ENCODE measurements at places on chromosomes 3 and 15. TPM values are rescaled to one million over a fixed set of nuclear protein-coding genes. Genes with fewer than 3 reads are reported as not detected.

RETNLB gene
- total RNA-seq, result not detected

TMEM158 gene
- 8.3 TPM for total RNA-seq

SPINK8 gene
- not detected for total RNA-seq

LRRN1 gene
- 1.6 TPM for total RNA-seq

ACKR2 gene
- not detected for total RNA-seq

FAM3D gene
- 0.17 TPM for total RNA-seq

PAQR5 gene
- 5.7 TPM for total RNA-seq

LRRC31 gene
- not detected for total RNA-seq

PPP1R14D gene
- total RNA-seq, result not detected

CLSTN2 gene
- total RNA-seq, result 3.9 TPM

GHSR gene
- total RNA-seq, result not detected

DET1 gene
- total RNA-seq, result 6.3 TPM

GABRB3 gene
- 14.4 TPM for total RNA-seq

SLC6A1 gene
- not detected for total RNA-seq

LRRC58 gene
- total RNA-seq, result 38.2 TPM

C3orf18 gene
- 0.68 TPM for total RNA-seq

GRCh38 chr3:73504239-73504638 lies 120.5 kb downstream of the PDZRN3 start:
- no peak for DNase-seq

DNA sequence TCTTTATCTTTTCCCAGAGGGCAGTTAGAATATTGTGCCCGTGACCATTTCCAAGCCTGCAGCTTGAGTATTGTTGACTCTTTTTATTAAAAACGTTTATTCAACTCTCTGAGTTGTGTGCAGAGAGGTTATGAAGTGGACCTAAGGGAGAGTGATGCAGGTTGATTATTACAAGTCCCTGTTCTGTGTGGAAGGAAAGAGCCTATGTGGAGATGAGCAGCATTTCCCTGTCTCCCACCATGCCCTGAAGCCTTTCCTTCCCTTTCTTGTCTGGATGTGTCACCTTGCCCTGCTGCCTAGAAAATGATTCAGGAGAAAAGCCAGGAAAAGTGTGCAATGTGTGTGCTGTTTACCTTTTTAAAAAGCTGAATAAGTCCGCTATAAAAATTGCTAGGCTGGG lies 19.4 kb downstream of the ZPLD1 start:
- DNase-seq, result no peak

- DNase-seq, result no peak
These were observed 20.9 kb upstream of the IL1RAP start for GRCh38 chr3:190492966-190493365.

DNA sequence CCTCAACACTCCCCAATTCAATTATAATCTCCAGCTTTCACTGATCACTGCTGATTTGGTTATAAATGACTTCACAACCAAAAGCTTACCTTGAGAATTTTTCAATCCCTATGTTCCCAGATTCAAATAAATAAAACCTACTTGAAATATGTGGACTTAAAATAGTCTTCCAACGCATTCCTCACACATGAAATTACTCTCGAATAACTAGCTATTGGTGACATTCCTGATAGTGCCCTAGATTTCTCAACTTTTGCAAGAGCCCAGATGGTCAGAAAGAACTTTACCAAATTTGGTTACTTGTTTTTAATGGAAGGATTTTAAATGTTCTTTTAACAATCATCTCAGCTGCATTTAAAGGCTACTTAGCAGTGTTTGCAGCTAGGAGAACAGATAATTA lies 605.5 kb downstream of the FHIT start:
- no peak for DNase-seq

DNA sequence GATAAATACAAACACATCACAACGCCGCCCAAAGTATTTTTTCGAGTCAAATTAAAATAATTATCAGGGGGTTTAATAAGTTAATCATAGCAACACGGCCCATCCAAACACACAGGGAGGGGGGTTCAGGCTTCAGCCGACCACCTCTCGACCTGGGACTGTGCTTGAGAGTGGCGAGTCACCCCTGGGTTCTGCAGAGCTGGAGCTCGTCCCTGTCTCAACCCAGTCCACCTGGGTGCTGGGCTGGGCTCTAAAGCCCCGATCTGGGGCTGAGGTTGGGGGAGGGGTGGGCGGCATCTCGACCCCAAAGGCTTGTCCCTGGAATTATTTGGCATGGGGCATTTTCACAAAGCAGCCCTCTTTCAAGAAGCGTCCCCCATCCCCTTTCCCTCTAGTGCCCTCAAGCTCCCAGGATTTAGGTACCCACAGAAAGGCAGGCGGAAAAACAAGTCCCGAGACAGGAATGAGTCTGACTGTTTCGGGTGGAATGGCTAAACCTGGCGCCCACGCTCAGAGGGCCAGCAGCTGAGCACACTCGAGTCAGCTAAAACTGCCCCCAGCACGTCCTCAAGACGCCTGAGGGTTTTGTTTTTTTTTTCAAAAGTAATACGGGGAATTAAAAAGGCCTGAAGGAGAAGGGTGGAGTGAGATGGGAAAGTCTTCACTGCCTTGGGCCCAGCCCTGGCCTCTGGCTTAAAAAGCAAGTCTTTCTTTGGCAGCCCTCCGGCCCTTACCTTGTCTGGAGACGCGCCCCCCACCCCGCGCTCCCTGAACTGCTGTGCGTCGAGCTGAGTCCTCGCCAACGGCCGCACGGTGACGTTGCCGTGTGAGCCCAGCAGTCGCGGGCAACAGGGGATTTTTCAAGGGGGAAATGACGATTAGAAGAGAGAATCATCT lies 32.5 kb downstream of the NR2F2 start:
- DNase-seq, result no peak

DNA sequence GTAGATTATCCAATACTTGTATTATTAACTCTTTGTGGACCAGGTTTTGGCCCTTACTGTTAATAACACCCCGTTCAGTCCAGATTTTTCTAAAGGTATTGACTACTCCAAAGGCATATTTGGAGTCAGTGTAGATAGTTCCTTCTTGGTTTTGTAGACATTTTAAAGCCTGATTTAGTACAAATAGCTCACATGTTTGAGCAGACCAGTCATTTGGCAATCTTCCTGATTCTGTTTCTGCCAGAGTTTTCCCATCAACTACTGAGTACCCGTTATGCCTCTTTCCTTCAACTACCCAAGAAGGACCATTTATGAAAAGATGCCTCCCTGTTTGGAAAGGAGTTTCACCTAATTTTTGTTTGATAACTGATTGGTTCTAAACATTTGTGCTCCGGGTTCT lies 82.0 kb downstream of the CHCHD4 start:
- DNase-seq, result no peak

GRCh38 chr3:13160619-13161018 lies 87.4 kb upstream of the IQSEC1 start:
- no peak for DNase-seq

DNA sequence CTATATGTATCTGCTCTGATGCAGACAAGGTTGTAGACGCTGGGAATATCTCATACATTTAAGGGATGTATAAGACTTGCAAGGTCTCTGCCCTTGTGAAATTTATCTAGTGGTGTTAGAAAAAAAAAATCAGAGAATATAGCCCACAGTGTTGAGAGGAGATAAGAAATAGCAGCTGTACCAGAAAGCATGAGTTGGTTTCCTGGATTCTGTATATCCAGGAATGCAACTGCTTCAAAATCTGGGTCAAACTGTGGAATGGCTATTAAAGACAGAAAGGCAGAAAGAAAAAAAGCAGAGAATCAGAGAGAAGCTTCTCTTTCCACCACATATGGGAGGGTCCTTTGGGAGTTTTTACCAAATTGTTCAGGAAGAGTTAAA lies 1.5 kb upstream of the TMEM212 start:
- DNase-seq, result no peak

- DNase-seq, result peak; percentile 80
These were observed 37.6 kb downstream of the MTMR10 start for GRCh38 chr15:30953731-30954378.

- DNase-seq, result no peak
These were observed 12.8 kb upstream of the SH3BP5 start for GRCh38 chr3:15345066-15345607.

DNA sequence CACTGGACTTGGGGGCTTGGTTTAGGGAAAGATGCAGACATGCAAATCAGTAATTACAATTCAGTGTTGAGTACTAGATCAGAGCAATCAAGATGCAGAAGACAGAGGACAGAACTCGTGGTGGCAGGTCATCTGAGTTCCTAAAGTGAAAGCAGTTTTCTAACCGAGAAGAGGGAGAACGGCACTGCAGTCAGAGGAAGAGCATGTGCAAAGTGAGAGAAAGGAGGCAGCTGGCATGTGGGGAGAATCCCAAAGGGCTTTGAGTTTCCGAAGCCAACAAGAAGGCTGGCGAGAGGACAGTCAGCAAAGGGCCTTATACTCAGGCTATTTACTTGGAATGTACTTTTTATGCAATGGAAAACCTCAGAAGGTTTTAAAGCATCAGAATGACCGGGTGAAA lies 87.0 kb downstream of the ANP32A start:
- DNase-seq, result no peak

GRCh38 chr15:79218588-79219200 lies 63.8 kb upstream of the ANKRD34C start:
- peak; percentile 48 for DNase-seq

- no peak for DNase-seq
These were observed 523.1 kb upstream of the FRG2C start for GRCh38 chr3:75140904-75141615.

- DNase-seq, result peak; percentile 95
These were observed at the start of gene SPPL2A for GRCh38 chr15:50765195-50765967. TSS of gene SPPL2A (minus strand) at chr15:50765706. CDS start at chr15:50765533, 173 bp downstream.

DNA sequence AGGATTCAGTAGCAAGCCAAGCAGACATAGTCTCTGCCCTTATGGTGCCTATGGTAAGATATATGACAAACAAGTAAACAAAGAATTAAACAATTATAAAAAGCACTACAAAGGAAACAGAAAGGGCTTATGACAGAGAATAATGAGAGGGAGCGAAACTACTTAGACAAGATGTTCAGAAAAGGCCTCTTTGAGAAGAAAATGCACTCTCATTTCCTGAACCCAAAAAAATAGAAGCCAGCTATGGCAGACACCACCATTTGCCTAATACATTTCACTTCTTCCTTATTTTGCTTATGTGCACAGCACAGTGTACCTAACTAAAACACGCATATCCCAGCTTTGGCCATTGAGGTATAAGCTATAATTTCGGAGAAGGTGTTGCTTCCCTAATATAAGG lies 465.5 kb upstream of the PPP2R3A start:
- no peak for DNase-seq

GRCh38 chr3:54909191-54909590 lies 18.7 kb downstream of the LRTM1 start:
- no peak for DNase-seq

GRCh38 chr3:156685198-156685597 lies 10.8 kb downstream of the TIPARP start:
- DNase-seq, result no peak

GRCh38 chr15:42138411-42138810 lies 18.0 kb downstream of the PLA2G4F start:
- DNase-seq, result no peak

- DNase-seq, result peak; percentile 52
These were observed 205.4 kb upstream of the UBE2E1 start for GRCh38 chr3:23600167-23600871.

GRCh38 chr15:36966708-36967107 lies 133.6 kb downstream of the MEIS2 start:
- DNase-seq, result no peak

DNA sequence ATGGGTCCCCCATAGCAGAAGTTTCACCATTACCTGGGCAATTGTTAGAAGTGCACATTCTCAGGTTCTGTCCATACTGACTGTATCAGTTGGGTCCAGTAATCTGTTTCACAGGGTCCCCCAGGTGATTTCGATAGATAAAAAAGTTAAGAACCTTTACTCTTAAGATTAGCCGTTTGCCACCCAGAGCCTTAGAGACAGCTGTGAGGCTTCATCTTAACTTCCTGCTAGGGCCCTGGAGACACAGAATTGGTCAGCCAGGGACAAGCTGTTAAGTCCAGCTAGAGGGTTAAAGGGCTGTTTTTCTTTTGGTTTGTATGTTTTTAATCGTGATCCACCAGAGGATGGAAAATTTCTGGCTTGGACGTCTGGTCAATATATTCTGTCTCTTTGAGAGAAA lies 6.7 kb downstream of the FAM162A start:
- DNase-seq, result no peak

DNA sequence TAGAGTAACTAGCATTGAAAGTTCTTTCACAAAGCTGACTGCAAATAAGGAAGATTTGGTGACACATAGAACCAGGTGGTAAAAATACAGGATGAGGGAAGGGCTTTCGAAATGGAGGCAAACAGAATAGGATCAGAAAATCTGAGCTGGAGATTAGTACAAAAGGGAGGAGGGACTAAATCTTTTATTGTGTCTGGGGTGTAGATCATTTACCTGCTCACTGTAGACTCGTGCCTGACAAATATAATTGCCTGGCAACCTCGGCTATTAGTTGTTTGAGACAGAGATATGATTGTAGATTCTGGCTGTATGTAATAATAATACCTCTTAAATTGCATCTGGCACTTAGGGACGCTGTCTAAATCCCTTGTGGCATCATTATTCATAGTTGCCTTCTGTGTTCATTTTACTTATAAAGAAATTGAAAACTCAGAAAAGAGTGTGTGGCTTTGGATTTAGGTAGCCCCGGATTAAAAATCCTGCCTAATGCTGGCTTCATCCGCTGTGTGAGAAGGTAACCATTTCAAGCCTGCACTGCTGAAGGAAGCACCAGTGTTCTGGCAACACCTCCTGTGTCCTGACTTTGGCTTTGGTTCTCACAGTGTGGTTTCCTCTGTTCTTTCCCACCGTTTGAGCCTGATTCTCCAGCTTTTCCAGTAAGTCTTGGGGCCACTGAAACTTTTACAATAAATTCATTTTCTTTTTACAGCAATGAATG lies 25.0 kb upstream of the GPR160 start:
- no peak for DNase-seq

- no peak for DNase-seq
These were observed 81.8 kb downstream of the NFKBIZ start for GRCh38 chr3:101931081-101931480.

DNA sequence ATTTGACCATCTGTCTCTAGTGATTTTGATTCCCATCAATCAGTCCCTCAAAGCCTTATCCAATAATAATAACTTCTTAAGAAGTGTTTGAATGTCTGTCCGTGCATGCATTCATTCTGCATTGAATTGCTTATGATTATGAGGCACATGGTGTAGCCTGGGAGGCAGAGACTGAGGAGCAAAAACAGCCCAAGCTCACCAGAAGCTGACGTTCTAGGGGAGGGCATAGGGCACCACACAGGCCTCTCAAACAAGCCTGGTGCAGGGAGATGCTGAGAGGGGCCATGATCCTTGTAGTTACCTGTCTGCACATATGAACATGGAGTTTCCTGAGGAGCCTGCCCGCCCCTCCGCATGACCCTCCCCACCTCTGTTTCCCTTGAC lies 89.2 kb upstream of the POMGNT2 start:
- no peak for DNase-seq

GRCh38 chr3:184590795-184591194 lies 29.2 kb downstream of the EPHB3 start:
- DNase-seq, result no peak

- no peak for DNase-seq
These were observed 704.8 kb upstream of the CFAP20DC start for GRCh38 chr3:59754456-59755129.

DNA sequence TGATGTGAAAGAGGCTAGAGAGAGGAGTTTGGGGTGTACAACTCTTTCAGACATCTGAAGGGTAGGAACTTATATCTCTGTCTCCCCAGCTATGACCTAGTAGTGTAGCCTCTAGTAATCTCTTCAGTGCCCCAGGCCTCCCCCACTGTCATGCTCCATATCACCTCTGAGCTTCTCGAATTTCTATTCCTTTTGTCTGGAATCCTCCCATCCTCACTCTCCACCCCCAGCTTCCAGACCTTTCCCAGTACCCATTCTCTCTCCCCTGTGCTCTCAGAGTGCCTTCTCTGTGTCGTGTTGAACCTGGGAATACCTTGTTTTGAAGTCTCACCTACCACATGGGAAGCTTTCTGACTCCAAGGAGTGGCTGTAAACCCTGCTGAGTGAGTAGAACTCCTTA lies 3.6 kb upstream of the RBPMS2 start:
- DNase-seq, result no peak
